Effector memory CD8-positive, alpha-beta T cell (primary cell): ENCODE measurements at places on chromosomes 16 and 17.

GRCh38 chr17:19244781-19245180 lies 7.6 kb downstream of the EPN2 start:
- DNase-seq = no peak

DNA sequence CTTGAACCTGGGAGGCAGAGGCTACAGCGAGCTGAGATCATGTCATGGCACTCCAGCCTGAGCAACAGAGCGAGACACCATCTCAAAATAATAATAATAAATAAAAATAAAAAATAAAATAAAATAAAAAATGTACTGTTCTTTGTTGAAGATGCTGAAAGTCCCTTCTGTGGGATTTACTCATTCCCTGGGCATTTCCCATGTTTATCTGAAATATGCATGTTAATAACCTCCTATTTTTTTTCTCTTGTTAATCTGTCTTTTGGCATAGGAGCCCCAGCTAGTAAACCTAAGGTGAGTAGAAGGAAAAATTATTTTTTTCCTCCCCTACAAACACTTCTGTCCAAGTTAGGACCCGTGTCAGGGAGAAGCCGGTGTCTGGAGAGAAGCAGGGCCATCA lies 34.4 kb downstream of the TMEM92 start:
- DNase-seq = no peak

GRCh38 chr16:12677502-12677901 lies 126.2 kb downstream of the CPPED1 start:
- no peak for DNase-seq

- DNase-seq = no peak
Measured at GRCh38 chr16:25030420-25031131, 15.4 kb upstream of the ARHGAP17 start.

DNA sequence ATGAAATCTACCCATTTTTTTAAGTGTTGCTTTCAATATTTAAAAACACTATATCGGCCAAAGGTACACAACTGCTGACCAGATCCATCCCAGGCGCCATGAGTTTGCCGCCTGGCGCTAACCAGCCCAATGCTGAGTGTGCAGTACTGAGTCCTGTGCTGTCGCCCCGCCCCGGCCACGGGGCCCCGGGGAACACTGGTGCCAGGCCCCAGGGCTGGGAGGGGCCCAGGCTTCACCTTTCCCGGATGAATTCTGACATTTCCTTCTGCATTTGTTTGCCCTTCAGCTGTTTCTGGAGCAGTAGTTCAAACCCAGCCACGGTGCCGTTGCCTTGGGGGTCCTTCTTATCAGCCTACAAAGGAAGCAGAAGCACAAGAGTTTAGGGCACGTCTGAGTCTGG lies 37.8 kb upstream of the RCVRN start:
- no peak for DNase-seq

DNA sequence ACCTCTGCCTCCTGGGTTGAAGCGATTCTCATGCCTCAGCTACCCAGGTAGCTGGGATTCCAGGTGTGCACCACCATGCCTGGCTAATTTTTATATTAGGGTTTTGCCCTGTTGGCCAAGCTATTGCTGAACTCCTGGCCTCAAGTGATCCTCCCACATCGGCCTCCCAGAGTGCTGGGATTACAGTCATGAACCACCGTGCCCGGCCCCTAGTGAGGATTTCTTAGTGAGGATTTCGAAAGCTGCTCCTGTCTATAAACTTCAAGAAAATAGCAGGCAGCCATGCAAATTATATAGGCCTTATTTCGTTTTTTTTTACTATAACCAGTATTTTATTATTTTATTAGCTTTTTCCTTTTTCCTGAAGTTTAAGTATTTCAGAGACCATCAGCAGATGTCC lies 41.6 kb downstream of the EPN2 start:
- no peak for DNase-seq

GRCh38 chr17:30357476-30357875 lies 21.3 kb upstream of the CPD start:
- no peak for DNase-seq

DNA sequence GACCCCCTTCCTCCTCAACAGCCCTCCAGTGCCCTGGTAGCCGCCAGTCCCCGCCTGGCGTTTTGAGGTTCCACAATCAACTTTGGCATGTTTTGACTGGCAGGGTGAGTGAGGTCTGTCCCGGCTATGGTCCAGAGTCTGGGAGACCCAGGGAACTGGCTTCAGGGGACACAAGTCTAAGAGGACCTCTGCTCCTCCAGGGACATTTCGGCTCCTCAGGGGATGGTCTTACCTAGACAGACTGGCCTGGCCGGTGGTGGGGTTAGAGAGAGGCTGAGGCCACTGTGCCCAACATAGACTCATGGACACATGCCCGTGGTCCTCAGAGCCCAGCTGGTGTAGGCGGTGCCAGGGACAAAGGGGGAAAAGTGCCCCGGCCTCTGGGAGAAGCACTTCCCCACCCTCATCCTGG lies 2.2 kb downstream of the TMC8 start:
- no peak for DNase-seq

- no peak for DNase-seq
Measured at GRCh38 chr16:14109782-14110727, 38.9 kb downstream of the MRTFB start.

DNA sequence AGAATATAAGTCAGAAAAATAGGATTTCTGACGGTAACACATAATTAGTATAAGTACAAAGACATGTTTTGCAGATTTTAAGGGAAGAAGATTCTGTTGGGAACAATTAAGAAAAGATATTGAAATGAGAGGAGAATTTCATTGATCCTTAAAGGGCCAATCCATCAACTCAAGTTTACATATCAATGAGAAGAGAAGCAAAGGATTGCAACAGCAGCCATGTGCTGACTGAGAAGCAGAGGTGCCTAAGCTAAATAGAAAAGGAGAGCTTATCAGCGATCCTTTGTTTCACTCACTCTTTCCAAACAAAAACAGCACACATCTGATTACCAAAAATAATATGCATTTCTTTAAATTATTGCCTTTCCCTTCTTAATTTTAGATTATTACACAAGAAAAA lies 94.6 kb downstream of the ITFG1 start:
- no peak for DNase-seq

DNA sequence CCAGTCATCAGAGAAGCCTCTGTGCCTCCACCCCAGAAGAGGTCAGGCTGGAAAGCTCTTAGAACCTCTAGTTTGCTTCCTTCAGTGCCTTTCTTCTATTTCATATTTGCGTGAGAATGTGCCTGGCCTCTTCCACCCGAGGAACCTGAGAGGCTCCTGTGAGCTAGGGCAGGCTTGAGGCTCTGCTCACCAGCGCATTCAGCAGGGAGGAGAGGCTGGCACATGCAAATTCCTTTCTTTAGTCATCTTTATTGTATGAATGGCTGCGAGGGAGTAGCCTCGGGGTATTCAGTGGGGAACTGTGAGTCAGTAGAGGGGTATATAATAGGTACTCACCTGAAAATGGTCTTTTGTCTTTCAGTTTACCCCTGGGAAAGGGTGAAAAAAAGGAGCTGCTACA lies 268.3 kb downstream of the ABCC12 start:
- DNase-seq = no peak

- DNase-seq = no peak
Measured at GRCh38 chr17:32609884-32610650, 123.3 kb downstream of the CDK5R1 start.

DNA sequence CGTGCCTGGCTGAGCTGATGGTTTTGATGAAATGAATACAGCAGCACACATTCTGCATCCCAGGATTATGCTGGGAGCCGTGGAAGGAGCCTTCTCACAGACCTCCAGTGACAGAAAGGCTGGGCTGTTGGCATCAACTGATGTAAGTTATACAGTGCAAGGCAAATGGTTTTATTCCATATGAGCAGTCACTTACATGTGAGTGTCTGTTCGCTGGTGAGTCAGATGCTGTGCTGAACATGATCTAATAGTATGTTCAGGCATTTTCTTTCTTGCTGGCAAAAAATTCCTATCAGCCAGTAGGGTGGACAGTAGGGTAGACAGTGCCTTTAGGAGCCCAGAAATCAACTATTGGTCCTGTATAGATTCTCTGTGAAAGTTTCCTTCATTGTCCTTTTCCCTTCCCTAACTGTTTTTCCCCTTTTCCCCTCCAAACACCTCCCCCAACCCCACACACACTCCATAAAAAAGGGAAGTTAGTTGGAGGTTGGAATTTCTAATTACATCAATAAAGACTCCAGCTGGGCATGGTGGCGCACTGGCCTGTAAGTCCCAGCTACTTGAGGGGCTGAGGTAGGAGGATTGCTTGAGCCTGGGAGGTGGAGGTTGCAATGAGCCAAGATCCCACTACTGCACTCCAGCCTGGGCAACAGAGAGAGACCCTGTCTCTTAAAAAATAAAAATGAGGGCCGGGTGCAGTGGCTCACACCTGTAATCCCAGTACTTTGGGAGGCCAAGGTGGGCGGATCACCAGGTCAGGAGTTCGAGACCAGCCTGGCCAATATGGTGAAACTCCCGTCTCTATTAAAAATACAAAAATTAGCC lies 36.2 kb downstream of the LDHD start:
- no peak for DNase-seq

- DNase-seq = no peak
Measured at GRCh38 chr16:47916266-47916665, 239.5 kb downstream of the ABCC12 start.

DNA sequence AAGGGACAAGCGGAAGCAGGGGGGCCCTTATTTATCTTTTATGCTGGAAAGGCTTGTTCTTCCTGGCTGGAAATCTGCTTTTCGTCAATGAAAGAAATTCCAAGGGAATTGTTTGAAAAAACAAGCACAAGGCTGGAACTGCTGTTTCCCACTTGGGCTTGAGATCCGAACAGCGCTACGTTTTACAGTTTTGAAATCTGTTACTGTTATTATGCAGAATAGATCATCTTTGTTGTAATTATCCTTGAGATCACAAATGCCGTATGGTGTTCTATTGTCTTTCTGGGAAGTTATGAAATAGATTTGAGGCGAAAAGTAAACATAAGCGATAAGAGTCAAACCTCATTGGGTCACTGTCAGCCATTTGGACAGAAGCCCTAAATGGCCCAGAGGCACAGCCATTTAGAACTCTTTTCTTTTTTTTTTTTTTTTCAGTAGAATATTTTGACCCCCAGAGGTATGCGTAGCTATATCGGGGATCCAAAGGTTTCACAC lies 223.3 kb downstream of the IRX3 start:
- DNase-seq = no peak

GRCh38 chr17:79830763-79831264 lies 8.4 kb downstream of the CBX4 start:
- no peak for DNase-seq

GRCh38 chr17:66076546-66077190 lies 115.3 kb downstream of the CEP112 start:
- DNase-seq = no peak

DNA sequence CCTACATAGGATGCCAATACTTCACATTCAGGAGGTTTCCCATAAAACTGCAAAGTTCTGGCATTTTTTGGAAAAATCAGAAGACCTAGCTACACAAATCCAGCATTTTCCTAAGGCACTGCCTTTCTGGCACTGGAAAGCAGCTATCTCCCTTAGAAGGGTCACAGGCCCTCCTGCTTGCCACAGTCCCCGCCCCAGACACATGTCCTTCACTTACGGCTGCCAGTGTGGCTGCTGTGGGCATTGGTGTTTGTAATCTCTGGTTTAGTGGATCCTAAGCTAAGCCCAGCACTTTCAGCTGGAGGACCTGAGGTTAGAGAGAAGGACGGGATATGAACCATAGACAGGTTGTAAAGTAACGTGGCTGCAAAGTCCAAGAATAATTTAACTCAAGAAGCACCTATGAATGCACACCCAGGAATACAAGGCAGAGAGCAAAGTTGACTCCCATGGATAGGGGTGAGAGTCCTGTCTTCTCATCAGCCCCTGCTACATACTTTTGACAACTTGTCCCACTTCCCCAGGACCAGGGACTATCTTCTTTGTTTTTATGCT lies 100.0 kb downstream of the XYLT1 start:
- DNase-seq = no peak

- DNase-seq = no peak
Measured at GRCh38 chr16:18836702-18837101, 35.4 kb upstream of the ARL6IP1 start.

DNA sequence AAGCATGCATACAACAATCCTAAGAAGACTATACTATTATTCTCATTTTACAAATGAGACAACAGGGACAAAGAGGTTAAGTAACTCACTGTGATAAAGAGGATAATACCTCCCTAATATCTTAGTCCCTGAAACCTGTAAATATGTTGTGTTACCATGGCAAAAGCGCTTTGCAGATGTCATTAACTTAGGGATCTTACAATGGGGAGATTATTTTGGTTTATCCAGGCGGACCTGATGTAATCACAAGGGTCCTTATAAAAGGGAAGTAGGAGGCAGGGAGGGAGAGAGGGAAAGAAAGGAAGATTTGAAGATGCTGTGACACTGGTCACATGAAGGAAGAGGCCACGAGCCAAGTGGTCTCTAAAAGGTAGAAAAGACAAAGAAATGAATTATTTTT lies 164.7 kb downstream of the CNTNAP4 start:
- DNase-seq = no peak

DNA sequence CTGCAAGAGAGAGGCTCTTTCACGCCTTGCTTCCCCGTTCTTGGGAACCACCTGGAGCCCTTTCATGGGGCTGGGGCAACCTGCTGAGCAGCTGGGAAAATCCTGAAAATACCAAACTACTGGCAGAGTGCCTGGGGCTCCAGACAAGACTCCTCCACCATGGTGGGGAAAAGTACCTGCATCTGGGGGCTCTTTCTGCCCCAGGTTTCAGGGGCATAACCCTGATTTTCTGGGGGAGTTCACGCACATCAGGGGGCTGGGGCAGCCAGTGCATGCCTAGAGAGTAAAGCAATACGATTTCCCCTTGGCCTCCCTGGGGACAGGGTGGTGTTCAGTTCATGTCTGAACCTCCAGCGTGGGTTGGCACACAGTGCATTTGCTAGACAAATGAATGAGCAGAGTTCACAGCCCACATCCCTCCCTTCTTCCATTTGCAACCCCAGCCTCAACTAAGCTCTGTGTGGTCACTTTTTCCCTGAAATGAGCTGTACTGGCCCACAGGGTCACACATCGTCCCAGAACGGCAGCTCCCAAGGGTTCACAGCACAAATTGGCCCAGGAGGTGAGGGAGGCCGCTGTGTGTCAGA lies 5.2 kb upstream of the CDC42EP4 start:
- DNase-seq = no peak

DNA sequence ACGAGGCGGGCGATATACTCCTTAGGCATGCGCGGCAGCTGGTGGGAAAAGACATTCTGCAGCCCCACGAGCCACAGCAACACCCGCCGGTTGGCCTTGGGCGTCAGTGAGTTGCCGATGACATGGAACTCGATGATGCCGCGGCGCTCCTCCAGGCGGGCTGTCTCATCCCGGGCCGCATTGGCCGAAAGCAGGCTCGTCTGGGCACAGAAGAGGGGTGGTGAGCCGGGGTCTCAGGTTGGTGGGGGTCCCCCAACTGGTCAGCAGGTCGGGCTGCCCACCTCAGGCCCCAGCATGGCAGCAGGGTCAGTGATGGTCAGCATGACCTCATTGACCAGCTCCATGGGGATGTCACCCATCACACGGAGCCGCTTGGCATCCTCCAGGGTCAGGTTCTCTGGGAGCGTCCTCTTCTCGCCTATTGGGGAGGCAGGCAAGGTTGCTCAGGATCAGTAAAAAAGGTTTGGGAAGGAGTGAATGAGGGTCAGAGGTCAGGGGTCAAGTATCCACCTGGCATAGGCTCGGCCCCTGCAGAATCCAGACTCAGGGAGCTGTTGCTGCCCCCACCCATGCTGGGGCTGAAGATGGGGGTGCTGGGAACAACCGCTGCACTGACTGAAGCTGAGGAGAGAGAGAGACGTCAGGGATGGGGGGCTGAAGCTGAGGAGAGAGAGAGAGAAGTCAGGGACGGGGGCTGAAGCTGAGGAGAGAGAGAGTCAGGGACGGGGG lies 3.6 kb downstream of the KAT2A start:
- DNase-seq = no peak

GRCh38 chr16:7688811-7689210 lies 356.2 kb downstream of the RBFOX1 start:
- DNase-seq = no peak
